ENCODE measurements at places on chromosomes 5 and 9.

- DNase-seq = no peak
Observed at GRCh38 chr9:83029531-83030137, 33.3 kb downstream of the RASEF start.

- no peak for DNase-seq
Observed at GRCh38 chr9:137448602-137448962, 7.4 kb upstream of the ENTPD8 start.

- no peak for DNase-seq
Observed at GRCh38 chr9:133130685-133131244, 9.7 kb upstream of the RALGDS start.

- no peak for DNase-seq
Observed at GRCh38 chr9:115469841-115470240, 351.9 kb upstream of the TNC start.

- no peak for DNase-seq
Observed at GRCh38 chr5:78429332-78429980, 69.0 kb downstream of the SCAMP1 start.

GRCh38 chr5:105619725-105620124 lies 2051.0 kb downstream of the EFNA5 start:
- no peak for DNase-seq

All from stimulated activated CD8-positive, alpha-beta memory T cell treated with anti-CD3 and anti-CD28 coated beads, Interleukin-4, amount 100 ng/mL, for 1 hour (primary cell).